Activated T-cell treated with anti-CD3 and anti-CD28 coated beads for 24 hours (primary cell): ENCODE measurements at places on chromosomes 11 and 22.

DNA sequence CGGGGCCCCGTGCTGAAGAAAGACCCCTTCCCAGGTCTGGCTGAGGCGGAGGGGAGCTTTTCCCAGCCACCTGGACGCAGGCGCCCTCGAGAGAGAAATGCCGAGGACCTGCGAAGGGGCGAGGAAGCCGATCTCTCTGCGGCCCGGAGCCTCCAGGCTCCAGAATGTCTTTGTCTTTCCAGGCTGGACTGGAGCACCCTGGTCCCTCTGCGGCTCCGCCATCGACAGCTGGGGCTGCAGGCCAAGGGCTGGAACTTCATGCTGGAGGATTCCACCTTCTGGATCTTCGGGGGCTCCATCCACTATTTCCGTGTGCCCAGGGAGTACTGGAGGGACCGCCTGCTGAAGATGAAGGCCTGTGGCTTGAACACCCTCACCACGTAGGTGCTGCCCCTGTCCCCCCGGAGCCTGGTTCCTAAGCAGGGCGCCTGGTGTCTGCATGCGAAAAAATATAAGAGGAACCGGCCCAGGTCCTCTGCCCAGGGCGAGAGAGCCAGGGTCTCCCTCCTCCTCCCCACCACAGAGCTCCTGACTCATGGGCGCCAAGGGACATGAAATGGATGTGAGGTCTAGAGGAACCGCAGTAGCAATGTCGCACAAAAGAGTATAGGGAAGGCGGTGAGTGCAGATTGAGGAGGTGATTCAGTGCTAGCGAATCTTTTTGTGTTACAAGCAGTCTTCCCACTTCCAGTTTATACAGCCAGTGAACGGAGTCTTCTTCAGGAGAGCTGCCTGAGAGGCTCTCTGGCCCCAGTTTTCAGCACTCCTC is 11.0 kb downstream of the GLB1L2 start:
- DNase-seq = no peak

GRCh38 chr11:96205460-96205809 is 137.6 kb downstream of the MAML2 start:
- no peak for DNase-seq

DNA sequence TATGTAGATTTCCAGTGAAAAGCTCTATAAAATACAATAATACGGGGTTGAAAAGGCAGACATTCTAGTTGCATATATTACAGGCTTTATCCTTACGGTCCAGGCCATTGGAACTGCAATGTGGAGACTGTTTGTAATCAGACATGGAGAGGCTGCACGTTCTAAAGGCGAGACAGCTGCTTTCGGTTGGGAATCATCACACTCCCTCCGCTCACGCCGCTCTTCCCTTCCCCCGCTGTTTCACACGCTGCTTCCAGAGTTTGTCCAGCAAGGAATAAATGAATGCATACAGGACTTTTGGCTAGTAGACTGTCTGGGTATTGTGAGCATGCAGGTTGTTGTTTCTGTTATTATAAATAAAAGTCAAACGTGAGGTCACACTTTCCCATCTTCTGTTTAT is 13.5 kb upstream of the EFCAB6 start:
- DNase-seq = no peak

DNA sequence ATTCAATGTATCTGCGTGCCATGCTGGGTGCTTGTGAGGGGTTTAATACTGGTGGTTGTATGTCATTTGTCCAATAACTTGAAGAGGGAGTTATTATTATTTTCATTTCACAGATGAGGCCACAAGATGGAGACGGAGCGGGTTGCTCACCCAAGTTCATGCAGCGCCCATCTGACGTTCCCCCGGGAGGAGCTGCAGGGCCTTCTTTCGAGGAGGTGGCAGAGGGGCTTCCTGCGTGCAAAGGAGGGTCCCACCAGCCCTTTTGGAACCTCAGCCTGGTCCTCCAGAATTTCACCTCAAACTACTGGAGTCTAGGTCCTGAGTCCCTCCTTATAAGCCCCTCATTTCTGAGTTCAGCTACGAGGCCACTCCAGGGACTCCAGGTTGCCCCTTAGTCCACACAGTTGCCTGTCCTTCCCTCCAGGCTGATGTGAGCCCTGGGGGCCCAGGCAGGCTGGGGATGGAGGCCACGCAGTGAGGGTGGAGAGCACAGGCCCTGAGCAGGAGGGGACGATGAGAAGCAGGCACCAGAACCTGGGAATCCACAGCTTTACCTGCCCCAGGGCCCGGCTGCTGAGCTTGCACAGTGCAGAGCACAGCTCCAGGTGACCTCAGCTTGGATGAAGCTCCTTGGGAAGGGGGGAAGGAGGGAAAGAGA is 2.9 kb upstream of the VSIG10L2 start:
- no peak for DNase-seq

GRCh38 chr11:68488623-68489022 is 28.1 kb downstream of the PPP6R3 start:
- DNase-seq = no peak

DNA sequence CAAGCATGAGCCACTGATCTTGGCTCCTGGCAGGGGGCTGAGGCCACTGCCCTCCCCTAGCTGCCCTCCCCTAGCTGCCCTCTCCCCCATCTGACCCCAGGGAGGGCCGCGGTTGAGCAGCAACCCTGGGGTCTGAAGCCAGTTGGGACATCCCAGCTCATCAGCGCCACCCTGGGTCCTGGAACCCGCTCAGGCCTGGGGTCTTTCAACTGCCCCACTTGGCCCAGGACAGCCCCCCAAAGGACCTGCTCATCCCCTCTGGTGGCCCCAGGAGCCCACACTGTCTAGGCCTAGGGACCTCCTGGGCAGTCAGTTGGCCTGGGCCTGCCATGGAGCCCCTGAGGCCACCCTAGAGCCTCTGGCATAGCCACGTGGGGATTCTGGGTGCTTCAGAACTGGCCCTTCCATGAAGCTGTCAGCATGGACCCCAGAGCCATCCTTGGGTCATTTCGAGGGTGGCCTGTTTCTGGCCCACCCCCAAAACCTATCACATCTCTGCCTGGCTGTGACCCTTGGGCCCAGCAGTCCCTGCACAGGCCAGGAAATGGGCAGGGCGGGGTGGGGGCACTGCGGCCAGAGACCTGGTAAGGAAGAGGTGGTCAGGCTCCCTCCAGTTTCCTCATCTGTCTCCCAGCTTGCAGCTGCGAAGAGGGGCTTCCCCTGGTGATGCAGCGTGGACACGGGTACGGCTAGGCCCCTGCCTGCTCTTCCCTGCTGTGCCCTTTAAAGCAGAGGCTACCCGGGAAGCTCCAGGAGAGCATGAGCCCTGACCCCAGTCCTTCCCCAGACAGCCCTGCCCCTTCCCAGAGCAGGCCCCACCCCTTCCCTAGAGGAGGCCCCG is 37.9 kb downstream of the MUC2 start:
- no peak for DNase-seq

GRCh38 chr11:104390651-104391050 is 226.7 kb upstream of the PDGFD start:
- no peak for DNase-seq

DNA sequence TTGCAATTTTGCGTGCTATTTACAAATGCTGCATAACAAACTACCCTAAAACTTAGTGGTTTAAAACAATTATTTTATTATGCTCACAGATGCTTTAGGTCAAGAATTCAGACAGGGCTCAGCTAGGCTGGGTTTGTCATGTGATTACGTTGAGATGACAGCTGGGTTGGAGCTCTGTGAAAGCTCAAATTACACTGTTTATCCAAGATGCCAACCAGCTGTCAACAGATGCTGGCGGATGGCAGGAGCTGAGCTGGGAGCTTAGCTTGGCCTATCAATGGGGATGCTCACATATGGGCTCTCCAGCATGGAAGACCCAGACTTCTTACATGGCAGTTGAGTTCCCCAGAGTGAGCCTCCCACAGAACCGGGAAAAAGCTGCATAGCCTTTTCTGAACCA is 62.7 kb downstream of the STK33 start:
- no peak for DNase-seq

- DNase-seq = no peak
Measured at GRCh38 chr11:75471176-75471973, 38.4 kb upstream of the KLHL35 start.

DNA sequence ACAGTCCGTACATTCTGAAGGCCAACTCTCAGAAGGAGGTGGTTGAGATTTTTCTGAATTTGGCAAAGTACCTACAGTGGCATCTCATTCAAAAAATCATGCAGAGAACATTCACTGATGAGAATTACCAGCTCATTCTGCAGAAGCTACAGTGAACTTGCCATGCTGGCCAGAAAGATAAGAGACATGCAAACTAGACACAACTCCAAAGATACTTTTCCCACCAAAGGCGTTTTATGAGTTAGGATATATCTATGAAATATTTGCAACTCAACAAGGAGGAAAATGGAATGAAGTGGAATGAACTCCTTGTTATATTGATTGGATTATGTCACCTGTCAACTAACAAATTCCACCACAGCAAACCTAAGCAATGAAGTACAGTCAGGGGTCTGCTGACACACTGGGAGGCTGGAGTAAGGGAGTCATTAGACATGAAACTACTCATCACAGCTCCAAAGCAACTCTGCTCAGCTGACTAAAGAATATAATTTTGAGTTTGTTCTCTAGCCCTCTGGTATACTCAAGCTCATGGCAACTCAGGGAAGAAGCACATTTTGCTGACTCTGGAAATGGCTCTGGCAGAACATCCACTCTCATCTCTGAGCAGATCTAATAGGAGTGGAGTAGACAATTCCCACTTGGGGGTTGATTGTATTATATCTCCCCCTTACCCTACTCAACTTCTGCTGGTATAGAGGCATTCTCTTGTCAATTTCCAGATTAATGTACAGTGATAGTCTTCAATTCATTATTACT is 22.9 kb downstream of the MAML2 start:
- no peak for DNase-seq

GRCh38 chr11:46505741-46506482 is 87.9 kb downstream of the AMBRA1 start:
- DNase-seq = no peak

DNA sequence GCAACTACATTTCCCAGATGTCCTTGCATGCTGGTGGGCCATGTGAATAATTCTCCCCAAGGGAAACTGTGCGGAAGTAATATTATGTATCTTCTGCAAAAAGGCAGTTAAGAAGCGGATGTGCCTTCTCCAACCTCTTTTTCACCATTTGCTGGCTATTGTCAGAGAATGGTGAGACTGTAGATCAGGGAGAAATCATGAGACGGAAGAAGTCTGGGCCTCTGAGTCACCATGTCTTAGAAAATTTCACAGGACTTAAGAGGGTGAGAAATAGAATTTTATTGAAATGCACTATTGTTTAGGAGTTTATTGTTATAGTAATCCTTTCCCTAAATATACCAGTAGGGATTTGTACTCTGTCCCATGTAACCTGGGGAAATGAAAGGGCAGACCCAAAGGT is 298.7 kb upstream of the ZC3H12C start:
- no peak for DNase-seq

GRCh38 chr11:14609902-14610301 is 33.7 kb upstream of the PDE3B start:
- no peak for DNase-seq

DNA sequence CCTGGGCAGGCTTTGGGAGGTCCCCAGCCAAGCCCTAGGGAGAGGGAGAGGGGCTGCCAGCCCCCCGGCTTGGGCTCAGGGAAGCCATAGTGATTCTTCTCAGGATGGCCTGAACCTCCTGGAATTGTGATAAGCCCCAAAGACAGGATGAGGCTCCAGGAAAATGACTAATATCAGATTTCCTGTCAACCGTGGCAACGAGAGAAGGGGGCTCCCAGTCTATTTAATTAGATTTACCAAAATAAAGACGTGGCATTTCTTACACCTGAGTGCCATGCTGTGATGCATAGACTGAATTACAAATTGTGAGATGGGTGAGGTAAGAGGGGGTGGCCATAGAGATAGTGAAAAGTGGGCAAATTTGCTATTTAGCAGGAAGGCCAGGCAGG is 20.4 kb downstream of the SERPINH1 start:
- DNase-seq = no peak

GRCh38 chr11:78323363-78323762 is 94.3 kb downstream of the GAB2 start:
- DNase-seq = no peak

- DNase-seq = no peak
Measured at GRCh38 chr11:84993386-84993785, 633.8 kb downstream of the DLG2 start.

- no peak for DNase-seq
Measured at GRCh38 chr11:126884192-126884591, 116.4 kb downstream of the KIRREL3 start.

DNA sequence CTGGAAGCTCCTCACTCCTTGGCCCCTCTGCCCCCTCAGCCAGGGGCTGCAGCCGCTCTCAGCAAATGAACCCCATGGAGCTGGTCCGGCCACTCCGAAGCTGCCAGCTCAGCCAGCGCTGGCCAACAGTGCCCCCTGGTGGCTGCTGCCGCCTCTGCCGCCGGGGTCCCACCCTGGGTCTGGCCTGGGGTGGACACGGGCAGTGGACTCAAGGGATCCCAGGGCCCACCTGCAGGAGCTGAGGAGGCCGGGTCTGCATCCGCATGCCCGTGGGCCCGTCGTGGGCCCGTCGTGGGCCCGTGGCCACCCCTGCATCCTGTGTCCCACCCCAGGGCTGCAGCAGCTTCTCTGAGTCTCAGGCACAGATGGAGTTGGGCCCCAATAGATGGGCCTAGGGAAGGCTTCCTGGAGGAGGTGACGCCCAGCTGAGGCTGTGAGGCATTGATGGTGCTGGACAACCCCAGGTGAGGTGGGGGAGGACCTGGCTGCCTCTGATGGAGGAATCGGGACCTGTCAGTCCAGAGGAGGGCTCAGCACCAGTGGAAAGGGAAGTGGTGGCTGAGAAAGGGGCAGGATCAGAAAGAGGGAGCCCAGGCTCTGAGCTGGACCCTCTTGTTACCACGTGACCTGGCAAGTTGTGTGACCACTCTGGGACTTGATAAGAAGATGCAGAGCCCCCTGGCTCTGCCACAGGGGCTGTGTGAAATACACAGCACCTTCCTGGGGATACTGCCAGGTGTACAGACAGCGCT is 522.3 kb downstream of the BRD1 start:
- peak; percentile 50 for DNase-seq

GRCh38 chr11:65616575-65617001 is 1.0 kb downstream of the PCNX3 start:
- DNase-seq = no peak

DNA sequence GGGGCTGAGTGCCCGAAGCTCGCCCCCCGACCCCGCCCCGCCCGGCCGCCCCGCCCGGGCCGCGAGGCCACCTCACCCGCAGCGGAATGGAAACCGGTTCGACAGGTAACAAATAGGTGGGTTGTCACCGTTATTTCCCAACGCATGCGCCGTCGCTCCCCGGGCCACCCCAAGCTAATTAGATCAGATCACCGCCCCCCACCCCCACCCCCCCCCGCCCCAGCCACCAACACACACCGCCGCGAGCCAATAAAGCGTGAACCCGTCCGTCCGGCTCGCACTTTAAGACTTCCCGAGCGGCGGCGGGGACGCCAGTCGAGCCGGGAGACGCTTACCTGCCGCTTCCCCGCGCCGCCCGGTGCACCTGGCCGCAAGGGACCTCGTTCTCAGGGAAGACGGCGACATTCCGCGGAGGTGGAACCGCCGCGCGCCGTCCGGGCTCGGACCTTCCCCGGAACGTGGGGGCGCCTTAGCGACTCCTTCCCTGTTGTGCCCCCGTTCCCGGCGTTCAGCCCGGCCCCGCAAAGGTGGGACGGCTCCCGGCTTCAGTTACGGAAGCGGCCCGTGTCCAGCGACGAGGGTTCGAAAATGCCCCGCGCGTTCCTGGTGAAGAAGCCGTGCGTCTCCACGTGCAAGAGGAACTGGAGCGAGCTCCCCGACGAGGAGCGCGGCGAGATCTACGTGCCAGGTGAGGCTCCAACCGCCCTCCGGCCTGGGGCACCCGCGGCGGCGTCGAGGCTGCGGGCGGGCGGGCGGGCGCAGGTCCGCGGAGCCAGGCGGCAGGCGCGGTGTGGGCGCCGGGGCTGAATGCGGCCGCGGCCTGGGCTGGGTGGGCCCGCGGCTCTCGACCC is at the start of gene OVOL1:
TSS of gene OVOL1 (plus strand) at position 278 of the 851 bp plus-strand sequence. CDS start at position 589, 311 bp downstream.
- DNase-seq = no peak
